ENCODE measurements at places on chromosomes 2 and 18.
A peak's percentile ranks its signal among the peaks of the same experiment; 100 is the strongest.

- no peak for DNase-seq
Measured at GRCh38 chr2:217396165-217396564, 536.3 kb upstream of the TNP1 start.

DNA sequence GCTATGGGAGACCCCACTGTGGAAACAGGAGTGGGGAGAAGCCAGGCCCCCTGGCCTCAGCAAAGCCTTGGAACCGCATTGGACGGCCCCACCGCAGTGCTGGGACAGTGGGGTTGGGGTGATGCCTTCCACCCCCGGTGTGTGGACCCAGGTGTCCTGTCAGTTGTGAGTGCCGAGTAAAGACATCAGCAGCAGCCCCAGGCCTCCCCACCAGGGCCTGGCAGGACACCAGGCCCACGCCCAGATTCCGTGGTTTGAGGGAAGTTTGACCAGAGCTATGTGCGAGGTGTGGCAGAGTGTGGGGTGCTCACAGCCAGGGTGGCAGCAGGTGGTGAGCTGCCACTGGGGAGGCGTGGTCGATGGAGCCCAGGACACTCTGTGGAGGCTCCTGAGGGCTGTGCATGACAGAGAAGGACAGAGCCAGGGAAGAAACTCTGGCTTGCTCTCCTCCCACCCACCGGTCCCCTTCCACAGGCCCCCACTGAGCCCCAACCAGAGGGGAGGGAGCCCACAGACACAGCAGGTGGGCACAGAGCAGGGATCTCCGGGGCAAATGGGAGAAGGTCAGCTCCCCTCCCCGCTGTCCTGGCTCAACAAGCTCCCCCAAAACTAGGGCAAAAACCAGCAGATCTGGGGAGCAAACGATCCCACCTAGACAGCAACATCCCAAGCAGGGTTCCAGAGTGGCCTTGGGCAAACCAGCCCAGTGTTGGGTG lies 69.1 kb downstream of the TWIST2 start:
- DNase-seq = no peak

GRCh38 chr2:234324116-234324515 lies 172.8 kb downstream of the ARL4C start:
- DNase-seq = no peak

DNA sequence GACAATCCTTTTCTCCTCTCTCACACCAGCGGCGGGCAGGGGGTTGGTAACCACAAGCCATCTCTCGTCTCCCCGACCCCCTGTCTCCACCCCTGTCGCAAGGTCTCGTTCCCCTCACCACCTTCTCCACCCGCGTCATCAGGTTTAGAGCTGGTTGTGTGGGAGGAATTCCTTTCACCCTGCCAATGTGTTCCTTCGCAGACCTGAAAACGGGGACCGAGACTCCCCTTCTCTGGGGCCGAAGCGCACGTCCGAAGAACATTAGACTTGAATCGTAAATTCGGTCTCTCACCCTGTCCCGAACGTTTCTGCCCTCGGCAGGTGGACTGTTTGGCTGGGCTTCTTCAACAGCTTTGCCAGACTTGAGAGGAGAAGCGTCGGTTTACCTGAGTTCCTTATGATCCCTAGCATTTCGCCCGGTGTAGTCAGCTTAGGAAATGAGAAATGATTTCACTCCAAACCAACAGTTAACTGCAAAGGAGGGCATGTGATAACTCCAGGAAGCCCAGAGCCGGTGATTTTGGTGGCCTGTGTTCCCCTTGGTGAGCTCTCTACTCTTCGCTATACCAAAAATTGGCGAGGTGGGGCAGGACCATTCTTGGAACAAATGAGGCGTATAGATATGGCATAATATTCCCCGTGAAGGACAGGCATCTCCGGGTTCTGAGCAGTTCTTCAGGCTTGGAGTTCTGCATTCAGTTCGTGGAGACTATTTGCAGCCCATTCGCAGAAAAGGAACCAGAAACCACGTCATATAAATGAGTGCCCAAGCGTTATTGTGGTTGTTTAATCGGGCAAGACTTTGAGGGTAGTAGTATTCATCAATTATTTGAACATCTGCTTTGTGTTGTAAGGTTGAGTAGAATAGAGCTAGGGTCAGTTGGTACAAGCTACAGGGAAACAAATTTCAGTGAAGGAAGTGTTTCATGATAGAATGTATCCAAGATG lies 694 bp downstream of the CFAP36 start:
- DNase-seq = peak; percentile 36

DNA sequence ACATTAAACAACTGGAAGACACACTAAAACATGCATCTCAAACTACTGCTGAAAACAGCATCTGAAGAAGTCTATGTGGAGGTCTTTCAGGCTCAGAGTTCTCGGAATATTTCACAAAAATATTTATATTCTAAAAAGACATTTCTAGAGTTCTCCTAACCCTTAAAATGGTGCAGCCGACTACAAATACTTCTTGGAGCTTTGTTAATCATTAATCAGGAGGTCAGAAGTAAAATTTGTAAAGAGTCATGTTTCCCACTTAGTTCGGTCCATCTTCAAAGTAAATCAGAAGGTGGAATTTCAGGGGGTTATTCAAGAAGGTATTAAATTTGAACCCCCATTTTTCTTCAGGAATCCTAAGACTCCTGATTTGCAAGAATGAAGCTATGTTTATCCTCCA lies 72.7 kb downstream of the FAM228A start:
- no peak for DNase-seq

- DNase-seq = no peak
Measured at GRCh38 chr2:38991899-38992298, 102.2 kb downstream of the ARHGEF33 start.

DNA sequence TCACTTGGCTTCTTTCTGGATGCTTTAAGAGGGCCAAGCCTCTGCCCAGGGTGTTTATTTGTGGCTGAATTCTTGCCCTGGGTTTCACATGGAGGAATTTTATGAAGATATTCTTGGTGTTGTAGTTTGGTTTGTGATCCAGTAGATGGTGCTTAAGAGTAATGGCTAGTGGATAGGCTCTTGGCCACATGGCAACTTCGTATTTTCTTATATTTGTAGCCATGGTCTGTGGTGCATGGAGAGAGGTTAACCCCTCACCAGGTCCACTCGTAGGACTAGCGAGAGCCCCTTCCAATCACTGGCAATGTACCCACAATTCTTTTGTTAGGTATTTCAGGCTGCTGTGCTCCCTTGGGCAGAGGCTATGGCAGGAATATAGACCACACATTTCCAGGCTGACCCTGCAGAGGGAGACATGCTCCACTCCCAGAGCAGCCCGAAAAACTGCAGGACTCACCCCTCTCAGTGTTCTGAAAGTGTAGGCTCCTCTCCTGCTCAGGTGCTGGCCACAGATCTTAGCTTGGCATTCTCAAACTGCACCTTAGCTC lies 582.1 kb upstream of the SETBP1 start:
- no peak for DNase-seq

- DNase-seq = no peak
Measured at GRCh38 chr2:216416571-216417307, 4.5 kb downstream of the SMARCAL1 start.

DNA sequence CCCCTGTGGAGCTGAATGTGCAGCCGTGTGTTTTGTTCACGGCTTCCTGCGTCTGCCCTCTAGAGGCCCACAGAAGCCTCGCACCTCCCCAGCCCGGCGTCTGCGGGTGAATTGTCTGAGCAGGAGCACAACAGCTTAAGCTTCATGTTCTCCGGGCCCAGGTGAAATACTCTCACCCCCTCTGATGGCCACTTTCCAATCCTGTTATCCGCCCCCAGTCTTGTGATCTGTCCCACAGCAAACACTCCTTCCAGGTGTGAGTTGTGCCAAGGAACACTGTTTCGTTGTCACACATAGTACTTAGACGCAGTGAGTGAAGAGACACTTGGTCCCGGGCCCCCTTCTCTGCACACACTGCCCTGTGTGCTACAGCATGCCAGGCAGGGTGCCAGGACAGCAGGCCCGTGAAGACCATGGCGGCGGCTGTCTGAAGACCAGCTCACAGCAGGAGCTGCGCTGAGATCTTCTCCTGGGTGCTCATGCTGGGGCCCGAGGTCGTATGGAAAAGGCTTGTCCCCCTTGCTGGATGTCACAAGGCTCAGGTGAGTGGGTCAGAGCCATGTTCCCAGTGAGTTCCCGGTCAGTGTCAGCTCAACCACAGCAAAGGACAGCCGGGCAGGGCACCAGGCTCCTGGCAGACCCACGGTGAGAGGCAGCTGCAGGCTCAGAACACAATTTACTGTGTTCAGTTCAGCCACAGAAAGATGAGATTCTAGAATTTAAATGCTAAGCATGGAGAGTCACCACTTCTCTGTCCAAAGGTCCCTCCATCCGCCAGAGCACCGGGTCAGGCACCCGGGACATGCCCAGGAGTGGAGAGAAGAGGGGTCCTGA lies 6.8 kb upstream of the PXDN start:
- DNase-seq = no peak

GRCh38 chr2:181140928-181141327 lies 160.5 kb downstream of the UBE2E3 start:
- DNase-seq = no peak

DNA sequence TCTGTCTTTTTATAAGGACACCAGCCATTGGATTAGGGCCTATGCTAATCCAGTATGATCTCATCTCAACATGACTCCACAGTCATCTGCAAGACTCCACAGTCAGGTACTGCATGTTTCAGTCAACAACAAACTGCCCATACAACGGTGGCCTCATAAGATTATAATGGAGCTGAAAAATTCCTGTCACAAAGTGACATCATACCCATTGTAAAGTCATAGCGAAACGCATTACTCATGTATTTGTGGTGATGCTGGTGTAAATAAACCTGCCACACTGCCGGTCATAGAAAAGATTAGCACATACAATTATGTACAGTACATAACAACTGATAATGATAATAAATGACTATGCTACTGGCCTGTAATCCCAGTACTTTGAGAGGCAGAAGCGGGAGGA lies 102.2 kb downstream of the TEX51 start:
- DNase-seq = no peak

- no peak for DNase-seq
Measured at GRCh38 chr2:160006475-160006874, 55.9 kb downstream of the PLA2R1 start.

DNA sequence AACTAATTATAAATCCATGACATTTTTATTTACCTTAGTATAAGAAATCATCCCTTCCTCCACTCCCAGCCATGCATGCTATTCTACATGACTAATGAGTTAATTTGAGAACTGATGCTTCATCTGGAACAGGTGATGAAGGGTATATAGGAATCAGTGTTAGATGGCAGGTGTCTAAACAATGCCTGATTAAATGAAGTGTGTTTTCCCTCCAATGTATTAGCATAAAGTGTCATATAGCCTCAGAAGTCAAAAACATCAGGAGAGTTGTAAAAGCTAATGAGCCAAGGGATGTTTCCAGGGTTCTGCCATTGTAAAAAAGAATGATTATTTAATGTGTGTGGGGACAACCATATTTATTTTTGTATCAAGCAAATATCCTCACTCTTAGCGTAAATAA lies 913.8 kb downstream of the DCC start:
- no peak for DNase-seq

GRCh38 chr18:30481871-30482270 lies 560.7 kb downstream of the DSC3 start:
- no peak for DNase-seq

- DNase-seq = no peak
Measured at GRCh38 chr2:188473306-188473705, 181.6 kb downstream of the GULP1 start.

- DNase-seq = no peak
Measured at GRCh38 chr2:19767899-19768298, 133.9 kb downstream of the TTC32 start.

- DNase-seq = no peak
Measured at GRCh38 chr2:71121479-71121878, 8.6 kb downstream of the MCEE start.

GRCh38 chr2:15293262-15293937 lies 267.7 kb downstream of the NBAS start:
- no peak for DNase-seq

- no peak for DNase-seq
Measured at GRCh38 chr2:227260041-227260440, 65.0 kb upstream of the MFF start.

GRCh38 chr2:102951249-102951648 lies 189.4 kb downstream of the TMEM182 start:
- no peak for DNase-seq

- DNase-seq = no peak
Measured at GRCh38 chr2:220619525-220620220, 952.4 kb downstream of the EPHA4 start.

DNA sequence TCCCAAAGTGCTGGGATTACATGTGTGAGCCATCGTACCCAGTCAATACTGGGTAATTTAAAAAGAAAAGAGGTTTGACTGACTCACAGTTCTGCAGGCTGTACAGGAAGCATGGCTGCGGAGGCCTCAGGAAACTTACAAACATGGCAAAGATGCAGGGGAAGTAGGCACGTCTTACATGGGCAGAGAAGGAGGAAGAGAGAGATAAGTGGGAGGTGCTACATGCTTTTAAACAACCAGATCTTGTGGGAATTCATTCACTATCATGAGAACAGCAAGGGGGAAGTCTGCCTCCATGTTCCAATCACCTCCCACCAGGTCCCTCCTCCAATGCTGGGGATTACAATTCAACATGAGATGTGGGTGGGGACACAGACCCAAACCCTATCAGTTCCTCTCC lies 192.5 kb downstream of the ATAD2B start:
- no peak for DNase-seq

GRCh38 chr2:212032032-212032431 lies 506.6 kb downstream of the ERBB4 start:
- no peak for DNase-seq

- DNase-seq = no peak
Measured at GRCh38 chr2:25960920-25961319, 21.4 kb downstream of the KIF3C start.

- no peak for DNase-seq
Measured at GRCh38 chr18:39841482-39842365, 2113.3 kb upstream of the PIK3C3 start.

DNA sequence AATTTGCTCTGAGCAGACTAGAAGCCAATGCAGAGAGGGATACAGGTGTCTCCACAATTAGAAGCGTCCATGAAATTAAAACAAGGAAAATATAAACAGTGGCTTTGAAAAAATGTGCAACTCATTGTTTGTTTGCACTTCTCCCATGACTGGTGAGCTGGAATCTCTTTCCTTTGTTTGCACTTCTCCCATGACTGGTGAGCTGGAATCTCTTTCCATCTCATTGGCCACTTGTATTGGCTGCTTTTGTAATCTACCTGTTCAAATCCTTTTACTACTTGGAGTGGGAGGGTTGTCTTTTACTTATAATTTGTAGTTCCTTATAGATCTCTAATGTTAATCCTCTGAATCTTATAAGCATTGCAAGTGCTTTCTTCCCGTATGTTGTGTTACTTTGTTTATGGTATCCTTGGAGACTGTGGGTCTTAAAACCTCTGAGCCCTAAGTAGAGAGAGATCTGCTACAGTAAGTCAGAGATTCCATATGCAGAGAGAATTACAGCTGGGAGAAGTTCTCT lies 94.1 kb downstream of the RTN4 start:
- no peak for DNase-seq

GRCh38 chr2:30110773-30111172 lies 36.0 kb upstream of the YPEL5 start:
- DNase-seq = no peak
